ENCODE measurements at places on chromosomes 2 and 18.

- no peak for DNase-seq
Measured at GRCh38 chr2:30404319-30405259, 42.5 kb upstream of the LCLAT1 start.

- DNase-seq: no peak
Measured at GRCh38 chr2:227322530-227323205, 2.4 kb upstream of the MFF start.

GRCh38 chr18:34624551-34624950, 85.5 kb upstream of the DTNA start:
- no peak for DNase-seq

GRCh38 chr2:141534666-141535362, 596.0 kb downstream of the LRP1B start:
- DNase-seq: no peak

DNA sequence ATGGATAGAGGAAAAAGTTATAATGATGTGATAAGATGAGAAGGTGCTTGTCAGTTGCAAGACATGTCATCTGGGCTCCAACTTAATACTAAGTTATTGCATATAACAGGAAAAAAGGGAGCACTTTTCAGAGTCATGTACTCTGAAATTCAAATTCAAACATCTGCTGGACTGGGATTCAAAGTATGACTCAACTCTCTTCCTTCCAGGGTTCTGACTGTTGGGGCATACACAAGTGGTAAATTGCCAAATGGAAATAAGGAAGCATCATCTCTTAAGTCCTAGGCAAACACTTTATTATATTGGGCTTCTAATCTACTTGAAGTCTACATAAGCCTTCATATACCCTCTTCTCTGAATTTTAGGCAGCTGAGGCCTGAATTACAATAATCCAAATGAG, 44.9 kb downstream of the ZBTB14 start:
- no peak for DNase-seq

- no peak for DNase-seq
Measured at GRCh38 chr2:144914622-144915318, 394.9 kb upstream of the ZEB2 start.

GRCh38 chr18:61908661-61909060, 15.9 kb upstream of the RNF152 start:
- no peak for DNase-seq

DNA sequence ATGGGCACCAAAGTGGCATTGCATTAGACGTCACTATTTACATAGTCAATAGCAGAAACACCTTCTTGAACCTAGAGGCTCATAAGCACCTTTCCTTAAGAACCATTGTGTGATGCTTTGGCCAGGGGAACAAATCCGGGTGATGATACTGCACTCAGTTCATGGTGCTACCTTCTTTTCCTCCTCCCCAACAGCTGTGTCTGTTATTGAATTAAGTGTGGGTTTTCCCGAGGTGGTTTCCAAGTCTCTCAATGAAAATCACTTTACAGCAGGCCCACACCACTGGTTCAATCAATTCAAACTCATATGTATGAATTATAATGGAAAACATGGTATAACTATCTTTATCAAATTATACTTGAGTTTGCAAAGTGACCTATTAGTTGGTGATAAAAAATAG, 9.3 kb upstream of the EFEMP1 start:
- no peak for DNase-seq

DNA sequence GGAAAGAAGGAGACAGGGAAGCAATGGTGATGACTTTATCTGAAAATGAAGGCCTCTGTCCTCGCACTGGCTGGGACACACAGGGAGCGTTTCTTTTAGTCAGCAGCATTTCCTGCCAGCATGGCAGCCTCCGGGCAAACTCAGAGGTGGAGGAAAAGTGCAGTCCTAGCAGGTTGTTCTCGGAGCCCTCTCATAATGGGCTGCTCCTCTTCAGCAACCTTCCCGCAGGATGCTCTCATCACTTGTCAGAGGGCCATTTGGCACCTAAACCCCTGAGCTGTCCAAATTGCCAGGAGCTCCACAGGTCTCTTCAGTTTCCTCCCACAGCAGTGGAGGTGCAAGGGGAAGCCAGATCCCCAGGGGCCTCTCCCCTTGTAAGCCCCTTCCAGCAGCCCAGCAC, 6.2 kb downstream of the STK39 start:
- no peak for DNase-seq

DNA sequence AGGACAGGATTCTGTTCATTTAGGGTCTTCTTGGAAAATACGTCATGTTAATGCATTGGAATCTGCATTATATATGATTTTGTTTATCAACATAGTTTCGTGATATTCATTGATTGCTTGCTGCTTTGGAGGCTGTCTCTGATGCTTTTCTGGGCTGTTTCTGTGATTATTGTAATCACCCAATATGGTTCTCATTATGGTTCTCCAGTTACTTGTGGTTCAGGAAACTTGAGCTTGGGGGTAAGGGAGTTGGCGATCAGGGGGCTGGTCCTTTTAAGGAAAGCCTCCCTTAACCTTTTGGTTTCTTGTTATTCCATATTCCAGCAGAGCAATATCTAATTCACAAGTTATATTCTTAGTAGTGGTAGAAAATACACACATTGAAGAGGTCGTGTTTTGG, 17.4 kb upstream of the STON1 start:
- DNase-seq: no peak

DNA sequence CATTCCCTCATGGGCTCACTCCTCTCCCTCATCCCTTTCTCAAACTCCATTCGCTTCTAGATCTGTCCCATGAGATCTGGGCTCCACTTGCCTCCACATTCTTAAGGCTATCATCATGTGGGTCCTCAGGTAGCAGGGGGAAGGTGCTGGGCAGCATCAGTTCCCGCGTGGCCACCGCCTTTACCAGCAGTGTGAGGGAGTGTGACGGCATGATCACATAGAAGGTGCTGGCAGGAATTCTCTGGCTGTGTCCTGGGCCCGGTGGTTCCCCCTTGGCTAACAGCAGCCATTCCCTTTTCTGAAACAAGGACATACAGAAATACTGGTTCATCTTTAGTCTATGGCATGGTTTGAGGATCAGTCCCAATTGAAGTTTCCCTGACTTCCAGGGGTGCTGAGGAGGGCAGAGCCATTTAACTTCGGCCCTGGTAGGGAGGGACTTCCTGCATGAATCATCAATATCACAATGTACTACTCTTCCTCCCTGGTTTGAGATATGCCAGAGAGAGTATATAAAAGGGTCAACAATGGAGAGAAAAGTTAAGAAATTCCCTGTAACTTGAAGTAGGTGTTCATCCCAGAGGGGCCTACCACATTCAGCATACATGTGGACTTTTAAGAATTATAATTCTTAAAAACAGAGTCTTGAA, 7.7 kb downstream of the DOK1 start:
- DNase-seq: no peak

GRCh38 chr2:158914066-158914465, 54.4 kb upstream of the TANC1 start:
- no peak for DNase-seq

DNA sequence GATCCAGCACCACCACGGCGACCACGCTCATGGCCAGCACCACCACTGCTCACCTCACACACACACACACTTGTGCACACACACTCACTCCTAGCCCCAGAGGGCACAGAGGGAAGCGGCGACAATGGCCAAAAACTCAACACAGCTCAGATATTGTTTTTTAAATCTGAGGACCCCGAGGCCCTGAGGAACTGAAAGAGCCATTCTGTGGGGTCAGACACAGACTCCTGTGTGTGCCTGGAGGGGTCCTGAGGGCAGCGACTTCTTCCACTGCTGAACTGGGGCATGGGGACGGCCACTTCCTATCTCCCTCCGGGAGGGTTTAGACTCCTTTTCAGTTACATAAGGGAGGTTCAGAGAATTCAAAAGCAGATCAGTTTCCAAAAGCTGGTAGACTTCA, 116.6 kb upstream of the PXDN start:
- DNase-seq: no peak

- no peak for DNase-seq
Measured at GRCh38 chr2:65292461-65293011, 64.9 kb downstream of the ACTR2 start.

GRCh38 chr2:205868773-205869333, 186.6 kb downstream of the NRP2 start:
- no peak for DNase-seq

GRCh38 chr2:216621292-216621691, 11.9 kb upstream of the IGFBP2 start:
- no peak for DNase-seq

DNA sequence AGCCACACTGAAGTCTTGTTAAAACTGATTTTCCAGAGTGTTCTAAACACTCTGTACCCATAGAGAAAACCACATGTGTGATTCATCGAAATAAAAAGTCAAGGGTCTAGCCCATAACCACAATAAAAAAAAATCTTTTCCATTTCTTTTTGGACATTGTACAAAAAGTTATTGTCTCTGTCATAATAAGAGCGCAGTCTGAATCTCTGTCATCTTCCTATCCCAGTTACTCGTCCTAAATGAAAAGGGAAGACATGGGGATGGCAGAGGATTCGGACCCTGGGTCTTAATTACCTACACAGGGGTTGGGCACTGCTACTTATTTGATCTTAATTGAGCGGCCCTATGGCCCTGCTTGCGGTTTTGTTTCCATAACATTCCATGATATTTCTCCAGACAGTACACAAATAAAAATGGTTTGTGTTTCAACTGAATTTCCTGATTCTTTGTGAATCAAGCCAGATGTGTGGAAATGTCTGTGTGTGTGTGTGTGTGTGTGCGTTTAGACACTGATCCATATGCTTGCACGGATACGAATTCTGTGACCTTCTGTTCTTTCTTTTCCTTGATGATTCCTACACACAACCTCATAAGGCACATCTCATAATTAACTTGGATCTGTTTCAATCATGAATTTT, 133.4 kb upstream of the SPATS2L start:
- no peak for DNase-seq

- no peak for DNase-seq
Measured at GRCh38 chr18:8951491-8951890, 151.0 kb upstream of the NDUFV2 start.

- DNase-seq: no peak
Measured at GRCh38 chr2:158412206-158412605, 44.3 kb downstream of the CCDC148 start.

GRCh38 chr2:37084797-37085196, 479 bp downstream of the GPATCH11 start:
- DNase-seq: no peak

GRCh38 chr2:188068093-188068492, 223.6 kb upstream of the GULP1 start:
- DNase-seq: no peak

DNA sequence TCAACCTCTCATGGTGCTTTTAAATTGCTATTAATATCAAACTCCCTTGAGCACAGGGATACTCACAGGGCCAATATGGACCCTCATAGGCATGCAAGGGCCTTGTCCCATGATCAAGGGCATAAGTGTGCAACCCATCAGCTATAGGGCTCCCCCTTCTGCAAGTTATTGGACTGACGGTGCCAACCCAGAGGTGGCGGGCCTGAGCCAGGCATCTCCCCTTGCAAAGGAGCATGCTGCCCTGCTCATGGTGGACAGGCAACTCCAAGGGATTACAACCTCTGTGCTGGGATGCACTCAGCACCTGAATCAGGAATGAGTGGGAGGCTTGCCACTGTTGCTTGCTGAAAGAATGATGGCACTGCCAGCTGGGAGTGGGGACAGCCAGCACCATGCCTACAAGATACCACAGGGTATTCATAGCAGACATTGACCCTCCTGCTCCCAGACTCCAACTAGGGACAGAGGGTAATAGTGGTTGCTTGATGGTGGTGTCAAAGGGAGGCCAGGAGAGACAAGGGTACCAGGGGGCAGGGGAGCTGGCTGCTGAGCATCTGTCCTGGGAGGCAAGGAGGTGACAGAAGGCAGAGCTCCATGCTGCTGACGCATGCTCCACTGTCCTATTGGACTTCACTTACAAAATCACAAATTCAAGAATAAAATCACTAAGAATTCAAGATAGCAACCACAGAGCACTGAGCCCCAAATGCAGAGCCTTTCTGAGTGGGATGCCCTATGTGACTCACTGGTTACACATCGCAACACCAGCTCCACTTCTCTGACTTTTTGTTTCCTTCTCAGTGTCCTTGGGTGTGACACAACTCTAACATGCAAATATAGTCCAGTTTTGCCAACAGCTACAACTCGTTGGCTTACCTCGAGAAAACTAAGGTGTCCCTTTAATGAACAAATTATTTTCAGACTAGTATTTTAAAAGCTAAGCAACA, 157.1 kb upstream of the CCDC150 start:
- DNase-seq: no peak

- DNase-seq: no peak
Measured at GRCh38 chr2:202632682-202633290, 2.0 kb upstream of the FAM117B start.

DNA sequence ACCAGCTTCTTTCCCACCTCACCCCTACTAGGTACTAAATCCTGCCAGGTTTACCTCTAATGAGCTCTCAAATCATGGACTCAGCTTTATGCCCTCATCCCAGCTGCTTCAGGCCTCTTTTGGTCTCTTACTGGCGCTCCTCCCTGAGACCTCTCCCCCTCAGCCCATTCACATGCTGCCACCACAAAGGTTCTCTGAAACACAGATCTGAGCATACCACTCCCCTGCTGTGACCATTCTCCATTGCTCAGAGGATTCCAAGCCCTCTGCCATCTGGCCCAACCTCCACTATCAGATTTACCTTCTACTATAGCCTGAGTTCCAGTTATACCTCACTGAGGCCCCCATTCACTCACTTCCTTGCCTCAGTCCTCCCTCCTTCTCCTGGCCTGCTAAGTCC, 174.8 kb downstream of the ANKRD44 start:
- no peak for DNase-seq

DNA sequence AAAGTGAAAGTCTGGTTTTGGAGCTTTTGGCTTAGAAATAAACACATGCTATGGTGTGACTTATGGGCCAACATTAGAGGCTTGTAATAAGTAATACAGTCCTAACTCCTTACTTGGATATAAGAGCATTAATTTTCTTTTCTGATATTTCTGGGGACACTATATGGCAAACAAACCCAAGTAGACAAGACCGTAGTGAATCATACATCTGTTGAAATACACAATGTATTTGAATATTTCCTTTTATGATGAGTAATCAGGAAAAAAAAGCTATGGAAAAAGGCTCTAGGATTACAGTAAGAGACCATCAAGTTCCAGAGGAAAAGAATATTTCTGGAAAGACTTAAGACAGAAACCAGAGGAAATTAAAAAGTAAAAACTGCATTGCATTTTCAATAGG, 146.0 kb upstream of the CYP26B1 start:
- DNase-seq: no peak

DNA sequence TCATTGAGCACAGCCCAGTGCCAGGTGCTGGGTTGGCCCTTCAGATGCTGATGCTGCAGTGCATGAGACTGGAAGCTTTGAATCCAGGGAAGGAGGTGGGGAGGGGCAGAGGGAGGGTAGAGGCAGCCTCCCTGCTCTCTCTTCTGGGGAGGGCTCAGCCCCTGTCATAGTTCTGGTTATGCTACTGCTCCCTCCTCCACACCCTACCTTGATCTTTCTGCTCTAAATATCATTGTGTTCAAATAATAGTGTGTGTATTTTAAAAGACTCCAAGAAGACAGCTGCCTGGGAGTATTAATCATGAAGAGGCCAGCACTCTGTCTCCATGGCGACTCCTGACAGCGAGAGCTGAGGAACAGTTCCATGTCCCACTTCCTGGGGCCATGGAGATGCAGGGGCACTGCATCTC, 3.8 kb upstream of the EGR4 start:
- no peak for DNase-seq
